ENCODE measurements at places on chromosomes 11 and 22.

GRCh38 chr11:394034-394857, at the start of gene PKP3:
TSS of gene PKP3 (plus strand) at chr11:394209. CDS start at chr11:394293, 84 bp downstream.
- DNase-seq: peak; percentile 75

DNA sequence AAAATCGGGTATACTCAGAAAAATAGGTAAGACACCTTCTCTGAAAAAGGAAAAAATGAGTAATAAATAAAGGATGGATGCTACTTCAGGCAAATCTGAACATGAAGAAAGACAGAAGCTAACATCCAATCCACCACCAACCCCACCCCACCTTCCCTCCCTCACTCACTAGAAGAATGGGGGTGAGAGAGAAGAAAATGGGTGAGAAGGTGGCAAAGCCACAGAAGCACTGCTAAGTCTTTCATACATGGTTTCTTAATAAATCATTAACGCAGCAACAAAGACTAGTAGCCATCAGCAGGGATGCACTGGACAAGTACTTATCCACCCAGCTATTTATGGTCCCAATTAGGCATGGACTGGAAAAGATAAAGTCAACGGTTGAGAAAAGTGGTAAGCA, 5.9 kb downstream of the FHIP1B start:
- no peak for DNase-seq

GRCh38 chr22:25940479-25940878, 198.5 kb downstream of the MYO18B start:
- DNase-seq: no peak

GRCh38 chr11:117361432-117361831, 33.8 kb downstream of the CEP164 start:
- no peak for DNase-seq

DNA sequence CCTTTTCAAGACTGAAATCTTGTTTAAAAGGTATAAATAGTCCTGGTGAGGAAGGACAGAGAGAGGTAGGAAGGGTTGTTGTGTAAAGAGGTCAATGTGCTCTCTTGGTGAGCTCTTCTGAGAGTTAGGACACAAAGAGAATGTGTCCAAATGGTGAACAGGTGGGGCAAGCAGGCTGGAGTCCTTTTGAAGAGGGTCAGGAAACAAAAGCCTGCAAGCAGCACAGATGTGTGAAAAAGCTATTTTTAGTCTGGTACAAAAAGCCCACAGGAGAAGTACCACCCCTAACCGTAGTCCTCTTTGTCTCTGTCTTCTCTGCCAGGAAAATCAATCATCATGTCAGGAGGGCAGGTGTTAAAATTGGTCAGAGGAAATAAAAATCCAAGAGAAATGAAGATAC, 54.4 kb upstream of the SYN3 start:
- no peak for DNase-seq

GRCh38 chr22:33418484-33418883, 360.3 kb upstream of the SYN3 start:
- DNase-seq: no peak

- no peak for DNase-seq
Observed at GRCh38 chr11:60905047-60905446, 1.3 kb downstream of the PRPF19 start.

- DNase-seq: no peak
Observed at GRCh38 chr22:21067075-21067900, 21.5 kb downstream of the LRRC74B start.

- DNase-seq: no peak
Observed at GRCh38 chr11:32983506-32983905, 32.2 kb upstream of the DEPDC7 start.

GRCh38 chr11:35850191-35850590, 93.7 kb upstream of the LDLRAD3 start:
- no peak for DNase-seq

DNA sequence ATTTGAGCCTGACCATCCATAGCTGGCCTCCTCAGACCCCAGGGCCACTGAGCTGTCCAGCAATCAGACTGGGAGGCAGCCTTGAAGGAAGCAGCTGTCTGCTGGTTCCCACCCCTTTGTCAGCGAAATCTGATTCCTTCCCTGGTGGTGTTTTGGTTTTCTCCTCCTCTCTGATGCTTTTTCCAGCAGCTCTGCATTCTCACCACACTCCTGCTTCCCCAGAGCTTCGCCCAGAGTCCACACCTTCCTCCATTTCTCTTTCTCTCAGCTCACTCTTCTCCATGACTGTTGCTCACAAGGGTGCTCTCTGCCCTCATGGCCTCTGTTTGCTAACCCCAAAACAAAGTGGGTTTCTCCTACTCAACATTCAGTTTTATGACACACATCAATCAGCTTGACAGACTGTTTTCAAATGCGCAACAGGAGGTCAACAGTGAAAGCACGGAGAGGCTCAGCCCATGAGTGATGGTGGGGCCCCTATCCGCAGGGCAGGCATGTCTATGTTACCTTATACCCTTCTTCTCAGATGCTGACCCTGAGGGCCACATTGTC, 130.6 kb upstream of the MTNR1B start:
- no peak for DNase-seq

- no peak for DNase-seq
Observed at GRCh38 chr11:57463671-57464538, 3.6 kb downstream of the RTN4RL2 start.

GRCh38 chr22:27799827-27800249, 1.7 kb downstream of the MN1 start:
- no peak for DNase-seq

- DNase-seq: no peak
Observed at GRCh38 chr11:6856871-6857270, 6.0 kb upstream of the OR10A2 start.

DNA sequence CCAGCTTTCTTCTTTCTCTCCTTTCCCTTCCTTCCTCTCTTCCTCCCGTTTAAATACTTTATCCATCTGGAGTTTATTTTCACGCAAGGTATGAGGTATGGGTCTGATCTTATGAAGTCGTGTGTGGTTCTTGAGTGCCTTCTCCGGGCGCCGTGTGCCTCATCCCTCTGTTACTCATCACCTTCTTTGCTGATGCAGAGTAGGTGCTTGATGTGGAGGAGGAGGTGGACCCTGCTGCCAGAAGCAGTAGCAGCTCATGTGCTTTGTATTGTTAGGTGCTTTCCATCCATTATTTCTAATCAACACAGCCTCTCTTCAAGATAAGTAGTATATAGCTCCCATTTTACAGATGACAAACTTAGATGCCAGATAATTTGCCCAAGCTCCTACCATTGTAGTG, 47.0 kb downstream of the TNRC6B start:
- no peak for DNase-seq

DNA sequence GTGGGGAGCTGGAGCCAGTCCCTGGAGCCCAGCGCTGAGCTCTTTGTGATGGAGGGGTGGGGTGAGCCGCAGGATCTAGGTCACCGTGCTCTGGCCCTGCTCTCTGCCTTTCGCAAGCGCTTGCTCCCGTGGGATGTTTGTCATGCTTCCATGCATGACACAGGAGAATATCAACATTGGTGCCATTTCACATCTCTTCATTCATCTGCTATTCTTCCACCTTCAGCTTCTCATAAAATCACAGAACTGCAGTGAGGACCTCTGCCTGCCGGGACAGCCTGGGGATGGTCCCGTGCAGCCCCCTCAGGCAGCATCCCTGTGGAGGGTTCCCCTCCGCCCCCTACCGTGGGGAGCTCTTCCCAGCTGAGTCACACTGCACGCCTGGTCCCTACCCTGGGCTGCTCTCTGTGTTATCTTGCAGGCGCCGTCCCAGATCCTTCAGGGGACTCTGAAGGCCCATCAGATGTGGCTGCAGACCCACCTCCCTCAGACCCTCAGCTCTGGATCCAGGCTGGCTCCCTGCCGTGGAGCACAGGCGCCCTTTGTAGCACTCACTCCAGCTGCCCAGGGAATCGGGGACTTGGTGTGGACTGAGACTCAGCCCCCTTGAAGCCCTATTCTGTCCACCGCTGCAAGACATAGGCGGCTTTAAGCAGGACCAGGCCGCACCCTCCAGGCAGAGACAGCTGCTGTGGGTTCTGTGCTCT, 5.1 kb upstream of the SEPTIN5 start:
- no peak for DNase-seq

- DNase-seq: peak; percentile 47
Observed at GRCh38 chr11:63682066-63683021, 1.0 kb downstream of the RTN3 start.

DNA sequence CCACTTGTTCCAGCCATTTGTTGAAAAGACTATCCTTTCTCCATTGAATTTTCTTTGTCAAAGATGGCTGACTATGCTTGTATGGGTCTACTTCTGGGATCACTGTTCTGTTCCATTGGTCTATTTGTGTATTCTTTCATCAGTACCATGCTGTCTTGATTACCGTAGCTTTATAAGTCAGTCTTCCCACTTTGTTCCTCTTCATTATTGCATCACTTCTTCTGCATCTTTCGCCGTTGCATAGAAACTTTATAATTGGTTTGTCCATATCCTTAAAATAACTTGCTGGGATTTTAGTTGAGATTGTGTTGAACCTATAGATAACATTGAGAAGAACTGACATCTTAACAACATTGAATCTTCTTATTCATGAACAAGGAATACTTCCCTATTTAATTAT, 598.8 kb downstream of the TBC1D22A start:
- DNase-seq: no peak

DNA sequence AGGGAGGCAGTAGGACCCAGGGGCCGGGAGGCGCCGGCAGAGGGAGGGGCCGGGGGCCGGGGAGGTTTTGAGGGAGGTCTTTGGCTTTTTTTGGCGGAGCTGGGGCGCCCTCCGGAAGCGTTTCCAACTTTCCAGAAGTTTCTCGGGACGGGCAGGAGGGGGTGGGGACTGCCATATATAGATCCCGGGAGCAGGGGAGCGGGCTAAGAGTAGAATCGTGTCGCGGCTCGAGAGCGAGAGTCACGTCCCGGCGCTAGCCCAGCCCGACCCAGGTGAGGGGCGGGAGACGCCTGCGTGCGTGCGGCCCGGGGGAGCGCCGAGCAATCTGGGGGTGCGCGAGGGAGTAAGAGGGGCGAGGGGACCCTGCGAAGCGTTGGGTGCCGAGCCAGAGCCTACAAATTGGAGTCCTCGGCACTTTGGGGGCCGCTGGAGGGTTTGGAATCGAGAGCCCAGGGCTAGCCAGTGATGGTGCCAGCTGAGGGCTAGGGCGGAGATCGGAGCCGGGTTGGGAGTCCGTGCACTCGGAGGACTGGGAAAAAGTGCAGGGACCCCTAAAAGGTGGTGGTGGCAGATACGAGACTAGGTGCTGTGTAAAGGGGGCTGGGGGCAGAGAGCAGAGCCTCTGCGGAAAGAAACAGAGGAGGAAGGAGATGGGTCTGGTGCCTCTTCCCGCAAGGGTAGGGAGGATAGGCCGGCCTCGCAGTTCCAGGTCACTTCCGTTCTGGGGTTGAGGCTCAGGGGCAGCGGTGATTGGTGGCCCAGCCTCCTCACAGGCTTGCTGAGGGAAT, at the start of gene SERPINH1:
Gene SERPINH1 (plus strand): TSS at position 206 of the 788 bp plus-strand sequence. CDS start 4,097 bp downstream, outside the sequence.
- peak; percentile 89 for DNase-seq

- no peak for DNase-seq
Observed at GRCh38 chr11:71334191-71334590, 81.8 kb upstream of the SHANK2 start.

DNA sequence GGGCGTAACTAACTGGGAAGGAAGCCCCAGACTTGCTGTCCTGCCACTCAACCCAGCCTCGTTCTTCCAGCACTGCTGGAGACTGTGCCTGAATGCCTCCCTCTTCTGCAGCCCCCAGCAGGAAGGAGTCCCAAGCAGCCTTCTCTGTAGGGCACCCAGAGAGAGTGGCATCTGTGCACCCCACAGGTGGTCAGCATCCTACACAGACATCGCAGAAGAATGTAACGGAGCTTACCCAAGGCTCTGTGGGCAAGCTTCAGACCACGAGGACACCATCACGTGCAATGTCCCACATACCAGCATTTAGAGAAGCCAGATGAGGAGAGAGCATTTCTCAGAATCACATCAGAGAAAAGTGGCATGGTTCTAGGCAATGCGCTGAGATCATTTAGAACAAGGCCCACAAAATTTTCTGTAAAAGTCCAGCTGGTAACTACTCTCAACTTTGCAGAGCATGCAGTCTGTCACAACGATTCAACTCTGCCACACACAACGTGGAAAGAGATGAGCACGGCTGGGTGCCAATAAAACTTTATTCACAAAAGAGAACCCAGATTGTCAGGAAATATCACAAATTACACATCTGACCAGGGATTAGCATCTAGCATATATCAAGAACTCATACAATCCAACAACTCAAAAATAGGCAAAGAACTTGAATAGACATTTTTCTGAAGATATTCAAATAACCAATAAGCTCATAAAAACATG, 33.4 kb downstream of the SHANK2 start:
- DNase-seq: no peak

GRCh38 chr11:69263736-69264052, 30.3 kb upstream of the MYEOV start:
- no peak for DNase-seq

DNA sequence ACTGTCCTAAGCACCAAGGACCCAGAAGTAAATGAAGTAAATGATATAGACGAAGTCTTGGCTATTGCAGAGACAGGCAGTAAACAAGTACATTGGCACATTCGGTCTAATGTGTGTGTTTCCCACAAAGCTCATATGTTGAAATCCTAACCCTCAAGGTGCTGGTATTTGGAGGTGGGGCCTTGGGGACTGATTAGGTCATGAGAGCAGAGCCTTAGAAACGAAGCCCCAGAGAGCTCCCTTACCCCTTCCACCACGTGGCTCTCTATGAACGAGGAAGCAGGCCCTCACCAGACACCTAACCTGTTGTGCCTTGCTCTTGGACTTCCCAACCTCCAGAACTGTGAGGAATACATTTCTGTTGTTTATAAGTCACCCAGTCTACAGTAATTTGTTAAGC, 14.9 kb downstream of the CLMP start:
- DNase-seq: no peak

GRCh38 chr22:27501191-27501936, 300.2 kb downstream of the MN1 start:
- DNase-seq: no peak

DNA sequence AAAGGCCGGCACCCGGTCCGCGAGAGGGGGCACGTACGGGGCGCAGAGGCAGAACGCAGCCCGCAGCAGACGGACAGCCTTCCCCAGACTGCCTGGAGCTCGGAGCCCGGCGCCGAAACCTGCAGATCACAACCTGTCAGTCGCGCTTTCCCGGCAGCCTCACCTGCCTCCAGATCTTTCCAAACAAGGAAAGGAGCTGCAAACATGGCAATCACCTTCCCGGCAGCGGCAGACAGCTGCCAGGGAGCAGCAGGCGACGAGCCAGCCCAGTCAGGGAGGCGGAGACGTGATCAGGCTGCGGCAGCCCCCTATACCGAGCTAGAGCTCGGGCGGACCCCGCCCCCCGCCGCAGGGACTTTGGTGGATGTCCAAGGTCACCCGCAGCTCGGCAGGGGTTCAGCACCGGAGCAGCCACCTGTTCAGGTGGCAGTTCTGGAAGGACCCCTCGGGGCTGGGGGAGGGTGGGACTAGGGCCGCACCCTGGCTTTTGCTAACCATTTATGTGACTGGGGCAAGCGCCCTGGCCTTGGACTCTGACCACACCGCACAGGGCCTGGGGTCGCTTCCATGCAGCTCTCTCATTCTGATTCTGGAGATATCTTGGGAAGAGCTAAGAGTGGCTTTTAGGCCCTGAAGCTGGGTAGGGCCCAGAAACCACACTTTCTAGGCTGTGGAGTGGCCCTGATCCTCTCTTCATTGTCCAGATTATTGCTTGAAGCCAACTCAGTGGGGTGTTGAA, 143.8 kb downstream of the NECTIN1 start:
- peak; percentile 9 for DNase-seq

GRCh38 chr11:104015649-104016415, 20.6 kb upstream of the DDI1 start:
- DNase-seq: no peak
